ENCODE measurements at places on chromosomes 7 and 10. TPM values are rescaled to one million over a fixed set of nuclear protein-coding genes. Genes with fewer than 3 reads are reported as not detected.

GRCh38 chr10:71213127-71213621 lies 804 bp downstream of the UNC5B start:
- DNase-seq = no peak

- no peak for DNase-seq
These were observed 282.8 kb upstream of the MGMT start for GRCh38 chr10:129184196-129184595.

DNA sequence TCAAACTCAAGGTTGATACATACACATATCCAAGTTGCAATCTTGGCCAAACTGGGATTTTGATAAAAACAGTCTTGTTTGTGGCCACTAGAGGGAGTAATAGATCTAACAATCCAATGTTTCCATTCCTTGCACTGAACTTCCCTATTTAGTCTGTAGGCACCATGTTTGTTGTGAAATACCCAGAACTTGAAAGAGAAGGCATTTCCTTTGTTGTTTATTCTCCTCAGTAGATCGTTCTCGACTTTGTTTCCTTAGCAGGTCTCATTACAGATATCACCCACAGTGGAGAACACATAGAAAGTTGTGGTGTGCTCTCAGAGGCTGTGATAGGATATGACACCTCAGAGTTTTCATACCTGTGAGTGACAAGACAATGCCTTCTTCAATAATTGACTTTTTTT lies 70.3 kb upstream of the MXI1 start:
- peak; percentile 39 for DNase-seq

DNA sequence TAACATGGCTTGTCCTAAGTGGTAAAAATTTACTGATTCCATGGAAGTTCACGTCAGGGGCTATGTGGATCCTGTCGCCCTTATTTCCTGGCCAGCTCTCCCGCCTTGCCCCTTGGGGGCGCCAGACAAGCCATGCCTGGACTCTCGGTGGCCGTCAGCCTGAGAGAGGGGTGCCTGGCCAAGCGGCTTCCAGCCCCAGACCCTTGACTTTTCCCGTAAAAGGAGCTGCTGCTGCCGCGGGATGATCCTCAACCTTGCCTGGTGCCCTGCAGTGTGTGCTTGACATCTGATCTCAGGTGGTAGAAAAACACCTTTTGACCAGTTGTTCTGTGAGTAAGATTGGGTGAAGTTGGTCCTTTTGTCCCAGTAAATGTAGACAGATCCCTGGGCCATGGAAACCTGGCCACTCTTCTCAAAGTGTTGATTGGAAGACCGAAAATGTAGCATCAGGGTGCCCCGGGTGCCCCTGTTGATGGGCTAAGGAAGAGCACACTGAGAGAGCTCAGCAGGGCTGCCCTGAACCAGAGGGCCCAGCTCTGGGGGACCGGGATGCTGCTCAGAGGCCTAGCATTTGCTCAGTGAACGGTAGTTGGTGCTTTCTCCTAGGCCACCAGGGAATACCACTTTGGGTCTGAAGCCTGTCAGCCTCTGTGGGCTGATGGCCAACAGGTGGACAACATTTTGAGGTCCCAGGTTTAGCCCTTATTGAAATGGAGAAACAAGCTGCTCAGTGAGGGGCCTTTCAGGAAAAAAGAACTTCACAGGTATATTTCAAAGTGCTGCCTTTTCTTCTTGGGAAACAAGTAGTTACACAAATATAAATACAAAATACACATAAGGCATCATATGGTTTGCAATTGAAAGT lies 162.5 kb downstream of the LRMDA start:
- DNase-seq = no peak

GRCh38 chr7:134585897-134586296 lies 37.0 kb downstream of the AKR1B15 start:
- DNase-seq = no peak

GRCh38 chr7:87212498-87212897 lies 7.0 kb downstream of the TMEM243 start:
- DNase-seq = no peak

DNA sequence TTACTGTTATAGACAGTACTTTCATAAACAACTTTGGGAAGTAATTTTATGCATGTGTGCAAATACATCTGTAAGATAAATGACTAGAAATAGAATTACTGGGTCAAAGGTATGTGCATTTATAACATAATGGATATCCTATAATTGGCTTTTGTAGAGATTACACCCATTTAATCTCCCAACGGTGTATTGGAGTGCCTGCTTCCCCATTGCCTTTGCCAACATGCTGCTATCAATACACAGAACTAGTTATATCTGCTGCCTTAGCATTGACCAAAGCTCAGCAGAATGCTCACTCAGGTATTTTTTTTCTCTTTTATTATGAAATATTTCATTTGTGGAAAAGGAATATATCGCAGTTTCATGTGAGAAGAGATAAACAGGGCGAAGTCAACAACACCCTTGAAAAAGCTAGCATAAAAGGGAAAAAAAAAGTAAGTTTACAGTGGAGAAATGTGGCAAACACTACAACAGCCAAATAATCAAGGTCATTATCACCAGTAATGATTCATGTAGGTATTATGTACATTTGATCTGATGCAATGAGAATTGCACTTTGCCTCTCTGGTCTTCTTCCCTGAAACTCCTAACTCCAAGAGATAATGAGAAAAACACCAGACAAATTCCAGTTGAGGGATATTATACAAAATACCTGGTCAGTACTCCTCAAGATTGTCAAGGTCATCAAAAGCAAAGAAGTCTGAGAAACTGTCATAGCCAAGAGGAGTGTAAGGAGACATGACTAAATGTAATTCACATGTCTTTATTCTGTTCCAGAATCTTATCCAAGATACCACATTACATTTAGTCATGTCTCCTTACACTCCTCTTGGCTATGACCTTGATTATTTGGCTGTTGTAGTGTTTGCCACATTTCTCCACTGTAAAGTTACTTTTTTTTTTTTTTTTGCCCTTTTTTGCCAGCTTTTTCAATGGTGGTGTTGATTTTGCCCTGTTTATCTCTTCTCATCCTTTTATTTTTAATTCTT lies 36.8 kb downstream of the MARCHF5 start:
- DNase-seq = no peak

- DNase-seq = no peak
These were observed 11.9 kb upstream of the COL1A2 start for GRCh38 chr7:94382746-94383145.

DNA sequence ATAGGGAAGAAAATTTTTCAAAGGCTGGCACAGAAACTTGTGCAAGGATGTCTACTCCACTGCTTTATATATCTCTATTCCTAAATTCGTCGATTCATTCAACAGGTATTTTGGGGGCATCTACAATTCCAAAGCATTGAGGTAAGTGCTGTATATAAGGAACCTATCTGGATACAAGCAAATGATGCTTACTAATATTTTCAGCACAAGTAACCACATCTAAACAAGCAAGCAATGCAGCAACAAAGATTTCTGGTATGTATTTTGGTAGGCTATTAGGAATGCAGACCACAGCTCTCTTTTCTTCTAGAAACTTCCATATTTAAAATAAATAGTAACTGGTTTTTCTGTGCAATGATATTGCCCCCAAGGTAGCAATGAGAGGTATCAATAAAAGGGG lies 183.9 kb downstream of the SGMS1 start:
- no peak for DNase-seq

GRCh38 chr7:128928882-128929788 lies 8.6 kb upstream of the IRF5 start:
- DNase-seq = no peak

- DNase-seq = no peak
These were observed 41.5 kb upstream of the ANAPC16 start for GRCh38 chr10:72174297-72174662.

DNA sequence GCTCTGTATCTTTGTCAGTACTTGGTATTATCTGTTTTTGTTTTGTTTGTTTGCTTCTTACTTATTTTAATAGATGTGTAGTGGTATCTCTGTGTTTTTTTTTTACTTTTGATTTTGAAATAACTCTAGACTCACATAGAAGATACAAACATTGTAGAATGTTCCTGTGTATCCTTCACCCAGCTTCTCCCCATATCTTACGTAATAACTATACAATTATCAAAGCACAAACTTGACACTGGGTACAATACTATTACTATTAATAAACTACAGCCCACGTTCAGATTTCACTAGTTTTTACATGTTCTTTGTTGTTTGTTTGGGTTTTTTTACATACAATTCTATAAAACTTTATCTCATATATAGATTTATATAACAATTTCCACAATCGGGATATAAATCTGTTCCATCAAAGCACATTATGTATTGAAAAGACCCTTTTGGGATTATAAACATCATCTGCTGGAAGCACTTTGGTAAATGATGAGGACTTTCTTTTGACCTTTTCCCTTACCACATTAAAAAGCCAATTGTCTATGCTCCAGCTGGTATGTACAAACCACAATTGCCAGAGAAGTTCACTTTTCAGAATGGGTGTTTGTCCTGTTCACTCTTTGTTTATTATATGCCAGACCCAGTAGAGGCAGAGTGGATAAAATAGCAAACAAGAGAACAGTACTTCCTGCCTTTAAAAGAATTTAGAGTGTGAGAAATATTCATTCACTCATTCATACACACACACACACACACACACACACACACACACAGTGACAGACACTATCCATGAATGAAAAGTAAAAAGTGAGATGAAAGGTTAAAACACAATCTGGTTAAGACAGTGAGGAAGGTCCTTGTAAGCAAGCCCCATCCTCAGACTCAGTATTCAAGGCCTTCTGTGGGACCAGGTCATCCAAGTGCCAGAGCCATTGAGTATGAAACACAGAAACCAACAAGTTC lies 113.0 kb downstream of the SGMS1 start:
- no peak for DNase-seq

DNA sequence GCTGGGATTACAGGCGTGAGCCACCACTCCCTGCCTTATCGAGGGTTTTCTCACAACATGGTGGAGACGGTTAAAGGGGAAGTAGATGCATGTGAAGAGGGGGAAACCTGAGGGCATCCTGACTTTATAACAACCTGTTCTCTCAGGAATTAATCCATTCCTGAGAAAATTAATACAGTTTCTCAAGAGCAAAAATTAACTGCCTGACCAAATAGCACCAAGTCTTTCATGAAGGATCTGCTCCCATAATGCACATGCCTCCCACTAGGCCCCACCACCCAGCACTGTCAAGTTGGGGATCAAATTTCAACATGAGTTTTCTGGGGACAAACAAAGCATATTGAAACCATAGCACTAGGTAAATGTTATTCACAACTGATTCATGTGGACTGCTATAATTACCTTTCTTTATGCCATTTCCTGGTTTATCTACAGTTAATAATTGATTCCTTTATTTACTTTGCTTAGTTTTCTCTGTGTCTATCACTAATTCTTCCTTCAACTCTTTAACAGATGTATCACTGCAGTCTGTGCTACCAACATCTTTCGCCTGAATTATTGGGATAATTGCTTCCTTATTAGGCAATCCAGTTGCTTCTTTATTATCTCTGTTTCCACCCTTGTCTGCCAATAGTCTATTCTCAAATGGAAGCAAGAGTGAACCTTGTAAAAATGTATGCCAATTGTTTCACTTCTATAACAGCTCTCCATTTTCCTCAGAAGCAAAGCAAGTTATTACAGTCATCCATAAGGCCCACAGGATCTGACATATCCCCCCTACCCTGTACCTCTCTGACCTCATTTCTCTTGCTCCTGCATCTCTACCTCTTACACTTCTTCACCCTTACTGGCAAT lies 12.9 kb upstream of the MICU1 start:
- no peak for DNase-seq

DNA sequence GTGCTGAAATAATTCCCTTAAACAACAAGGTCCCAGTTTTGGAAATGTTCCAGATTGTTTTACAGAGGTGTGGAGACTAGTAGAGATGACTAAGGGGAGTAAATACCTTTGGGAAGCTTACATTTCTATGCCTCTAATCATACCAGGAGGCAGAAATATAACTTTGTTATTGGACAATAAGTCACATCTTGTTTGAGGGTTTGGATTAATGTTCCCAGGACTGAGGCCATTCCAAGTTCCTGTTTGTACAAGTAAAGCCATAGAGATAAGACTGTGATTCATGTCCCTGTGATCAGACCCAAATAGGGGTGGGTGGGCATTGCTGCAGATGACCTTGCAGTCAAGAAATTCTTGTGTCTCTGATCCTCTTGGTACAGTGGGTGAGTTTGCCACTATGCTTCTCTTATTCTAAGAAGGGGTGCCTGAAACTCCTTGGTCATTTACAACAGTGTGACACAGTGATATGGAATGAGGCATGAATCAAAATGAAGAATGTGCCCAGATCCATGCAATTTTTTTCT lies 508.3 kb downstream of the SORCS3 start:
- no peak for DNase-seq

- DNase-seq = no peak
These were observed 11.9 kb downstream of the TSPAN14 start for GRCh38 chr10:80465839-80466590.

DNA sequence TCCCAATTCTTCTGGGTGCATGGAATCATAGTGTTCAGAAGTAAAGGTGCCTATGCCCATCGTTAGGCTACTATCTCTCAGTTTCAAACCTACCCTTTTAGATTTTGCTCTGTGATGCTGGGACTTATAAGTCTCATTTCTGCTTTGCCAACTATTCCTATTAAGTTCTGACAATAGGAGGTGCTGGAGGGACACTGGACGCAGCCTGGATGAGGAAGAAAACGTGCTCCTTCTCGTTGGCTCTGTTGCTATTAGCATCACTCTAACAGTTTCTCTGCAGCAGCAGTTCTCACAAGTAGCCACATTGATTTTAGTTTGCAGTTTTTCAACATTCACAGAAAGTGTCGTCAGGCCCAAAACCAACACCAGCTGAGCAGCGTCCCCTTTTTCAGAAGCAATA lies 72.4 kb downstream of the ABCC2 start:
- no peak for DNase-seq

DNA sequence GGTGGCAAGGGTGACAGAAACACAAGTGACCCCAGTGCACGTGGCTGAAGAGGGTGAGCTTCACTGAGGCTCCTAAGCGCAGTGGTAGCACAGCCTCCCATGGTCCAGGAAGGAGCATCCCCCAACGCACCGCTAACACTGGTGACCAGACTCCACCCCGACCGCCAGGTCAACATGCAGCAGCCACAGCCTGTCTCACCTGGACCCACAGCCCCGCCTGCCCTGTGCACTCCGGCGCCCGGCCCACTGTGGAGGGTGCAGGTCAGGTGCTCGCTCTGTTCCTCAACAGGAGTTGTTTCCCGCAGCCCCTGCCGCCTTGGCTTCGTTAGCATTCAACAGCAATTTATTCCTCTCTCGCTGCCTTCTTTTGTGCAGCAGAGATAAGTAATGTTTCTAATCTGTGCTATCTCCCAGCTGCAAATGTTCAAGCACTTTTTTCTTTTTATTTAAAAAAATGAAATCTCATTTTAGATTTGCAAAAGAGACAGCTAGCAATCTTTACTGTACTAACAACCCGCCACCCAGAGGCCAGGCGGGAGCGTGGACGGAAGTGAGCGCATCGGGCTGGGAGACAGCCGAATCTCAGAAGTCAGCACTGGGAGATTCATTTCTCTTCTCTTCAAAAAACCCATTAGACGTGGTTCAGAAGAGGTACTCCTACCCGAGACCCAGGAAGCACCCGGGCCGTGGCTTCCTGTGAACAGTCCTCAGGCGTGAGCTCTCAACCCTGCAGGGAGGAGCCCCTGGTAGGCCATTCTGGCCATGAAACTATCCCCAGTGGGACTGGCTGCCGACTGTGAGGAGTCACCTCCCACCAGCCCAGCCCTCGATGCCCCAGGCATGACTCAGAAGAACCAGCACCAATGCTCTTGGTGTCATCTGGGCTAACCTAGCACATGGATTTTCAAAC lies 133.4 kb downstream of the MAD1L1 start:
- DNase-seq = no peak

- DNase-seq = no peak
These were observed 11.4 kb upstream of the BET1 start for GRCh38 chr7:94015538-94015937.

TFR2 gene
- polyA plus RNA-seq = 1.1 TPM

SEPTIN14 gene
- polyA plus RNA-seq = 0.64 TPM

GIMAP8 gene
- 9.5 TPM for polyA plus RNA-seq
